Cardiac fibroblast (primary cell): ENCODE measurements at places on chromosomes 7 and 10.

DNA sequence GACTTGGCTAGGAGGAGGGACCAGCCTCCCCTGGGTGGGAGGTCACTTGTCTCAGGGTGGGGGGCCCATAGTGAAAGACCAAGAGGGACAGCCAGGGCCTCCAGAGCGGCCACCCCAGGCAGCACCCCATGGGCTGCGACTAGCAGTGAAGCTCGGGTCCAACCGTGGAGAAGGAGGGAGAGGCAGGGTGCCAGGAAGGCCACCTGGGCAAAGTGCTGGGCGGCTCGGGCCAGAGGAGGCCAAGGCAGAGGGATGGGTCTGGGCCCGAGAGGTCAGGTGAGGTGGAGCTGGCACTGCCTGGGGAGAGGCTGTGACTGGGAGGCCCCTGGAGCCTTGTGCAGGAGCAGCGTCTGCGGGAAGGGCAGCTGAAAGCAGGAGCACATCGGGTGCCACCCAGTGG lies 41.8 kb downstream of the CLRN3 start:
- no peak for DNase-seq

GRCh38 chr10:124032087-124032935 lies 61.1 kb downstream of the CHST15 start:
- no peak for DNase-seq

GRCh38 chr10:74383642-74384041 lies 232.6 kb downstream of the ADK start:
- DNase-seq = no peak

GRCh38 chr7:31735991-31736982 lies 49.3 kb downstream of the PPP1R17 start:
- peak; percentile 69 for DNase-seq

- peak; percentile 26 for DNase-seq
Measured at GRCh38 chr10:14838582-14839304, 637 bp downstream of the HSPA14 start.

GRCh38 chr7:18408461-18408860 lies 87.1 kb upstream of the HDAC9 start:
- DNase-seq = peak; percentile 53

- DNase-seq = peak; percentile 34
Measured at GRCh38 chr7:123571684-123572083, 14.1 kb upstream of the NDUFA5 start.

DNA sequence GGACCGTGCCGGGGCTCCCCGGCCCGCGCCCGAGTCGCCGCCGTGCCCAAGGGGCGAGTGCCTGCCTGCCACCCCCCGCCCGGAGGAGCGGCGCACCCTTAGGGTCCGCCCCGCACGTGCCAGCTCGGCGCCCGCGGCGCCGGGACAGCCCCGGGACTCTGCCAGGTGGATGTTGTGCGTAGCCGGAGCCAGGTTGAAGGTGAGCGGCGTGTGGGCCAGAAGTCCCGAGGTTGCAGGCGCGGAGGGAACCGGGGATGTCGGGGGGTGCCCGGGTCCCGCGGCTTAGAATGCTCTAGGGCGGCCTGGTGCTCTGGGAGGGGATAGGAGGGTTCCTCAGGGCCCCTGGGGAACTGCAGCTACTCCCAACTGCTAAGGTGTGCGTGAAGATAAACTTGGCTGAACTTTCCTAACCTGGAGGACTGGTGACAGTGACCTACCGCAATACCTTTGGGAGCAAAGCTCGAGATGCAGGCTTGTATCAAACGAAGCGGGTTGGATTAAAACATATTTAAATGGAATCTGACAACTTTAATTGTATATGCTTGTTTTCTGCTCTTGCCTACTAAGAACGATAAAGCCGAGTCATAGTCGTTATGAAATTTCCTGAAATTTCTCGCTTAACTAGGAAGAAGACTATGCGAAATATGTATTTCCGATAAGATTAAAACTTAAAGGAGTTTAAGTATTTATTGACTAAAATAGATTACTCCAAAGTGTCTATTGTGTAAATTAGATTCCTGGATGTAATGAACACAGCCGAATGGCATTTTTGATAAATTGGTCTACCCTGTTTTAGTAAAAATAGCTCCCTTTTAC lies at the start of gene CUX1:
CUX1 (plus strand) TSS at position 156 of the 816 bp plus-strand sequence; CDS start at position 170, 14 bp downstream.
- DNase-seq = peak; percentile 75

DNA sequence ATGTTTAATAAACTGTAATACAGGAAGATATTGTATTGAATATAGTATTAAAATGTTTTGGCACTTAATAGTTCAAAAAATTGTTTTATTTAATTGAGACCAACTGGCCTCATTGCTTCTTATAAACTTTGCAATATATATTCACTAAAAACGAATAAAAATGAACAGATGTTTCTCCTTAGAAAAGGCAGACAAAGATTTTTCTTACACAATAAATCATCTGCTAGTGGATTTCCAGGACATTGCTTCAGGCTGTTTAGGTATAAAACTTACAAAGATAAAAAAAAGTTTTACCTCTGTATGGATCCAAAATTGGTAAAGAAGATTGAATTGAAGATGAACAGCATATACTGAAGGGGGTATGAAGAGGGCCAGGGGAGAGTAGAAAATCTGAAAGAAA lies 143.6 kb downstream of the AGMO start:
- no peak for DNase-seq

- DNase-seq = no peak
Measured at GRCh38 chr10:132415255-132415654, 18.3 kb downstream of the PWWP2B start.

GRCh38 chr10:122688293-122688989 lies 11.2 kb downstream of the C10orf120 start:
- DNase-seq = peak; percentile 70

- DNase-seq = no peak
Measured at GRCh38 chr10:16470747-16471146, 33.9 kb downstream of the PTER start.

- no peak for DNase-seq
Measured at GRCh38 chr7:18534481-18534880, 38.9 kb downstream of the HDAC9 start.

DNA sequence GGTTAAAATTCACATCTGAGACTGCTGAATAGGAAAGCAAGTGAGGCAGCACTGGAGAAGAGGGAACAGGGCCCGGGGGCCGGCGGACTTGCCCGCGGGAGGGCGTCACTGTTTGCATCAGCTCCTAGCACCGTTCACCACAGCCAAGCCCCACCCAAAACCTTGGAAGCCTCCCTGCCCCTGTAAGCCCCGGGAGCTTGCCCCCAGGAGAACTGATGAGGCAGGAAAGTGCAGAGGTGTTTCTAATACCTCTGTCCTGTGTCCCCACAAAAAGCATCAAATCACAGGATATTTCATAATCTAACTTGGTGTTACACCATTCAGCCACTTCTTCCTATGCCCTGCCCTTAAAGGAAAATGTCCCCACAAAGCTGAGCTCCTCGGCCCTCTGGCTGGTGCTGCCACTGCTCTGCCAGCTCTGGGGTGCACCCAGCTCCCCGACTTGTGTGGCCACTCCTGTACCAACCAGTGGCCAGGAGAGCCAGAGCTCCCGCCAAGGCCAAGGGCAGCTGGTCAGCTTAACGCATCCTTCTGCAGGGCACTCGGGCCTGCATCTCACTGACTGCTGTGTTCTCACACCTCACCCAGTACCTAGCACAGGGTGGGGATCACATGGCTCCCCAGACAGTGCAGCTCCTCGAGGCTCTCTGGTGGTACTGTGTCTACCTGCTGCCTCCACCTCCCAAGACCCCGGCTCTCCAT lies 47.3 kb upstream of the CNPY1 start:
- no peak for DNase-seq
